Activated gamma-delta T cell treated with Interleukin-2 at 50 U/mL for 16 hours (primary cell): ENCODE measurements at places on chromosomes 6 and 20.
A peak's percentile ranks its signal among the peaks of the same experiment; 100 is the strongest.

GRCh38 chr6:113039005-113039404, 691.9 kb downstream of the RFPL4B start:
- no peak for DNase-seq

- DNase-seq = no peak
These were observed 217.5 kb upstream of the THEMIS start for GRCh38 chr6:128118401-128118800.

DNA sequence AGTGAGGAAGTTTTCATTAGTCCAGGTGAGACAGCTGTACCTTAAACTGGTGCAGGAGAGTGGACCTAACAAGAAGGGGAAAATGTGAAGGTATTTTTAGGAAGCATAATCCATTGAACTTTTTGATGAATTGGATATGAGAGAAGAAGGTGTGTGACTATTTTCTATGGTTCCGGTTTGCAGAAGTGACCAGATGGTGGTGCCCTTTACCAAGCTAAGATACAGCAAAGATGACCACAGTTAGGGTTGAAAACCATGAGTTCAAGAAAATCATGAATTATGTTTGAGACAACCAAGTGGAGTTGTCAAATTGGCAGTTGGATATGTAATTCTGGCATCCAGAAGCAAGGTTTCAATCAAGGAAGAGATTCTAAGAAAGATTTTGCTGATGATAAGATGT, 61.9 kb upstream of the NRSN1 start:
- DNase-seq = no peak

DNA sequence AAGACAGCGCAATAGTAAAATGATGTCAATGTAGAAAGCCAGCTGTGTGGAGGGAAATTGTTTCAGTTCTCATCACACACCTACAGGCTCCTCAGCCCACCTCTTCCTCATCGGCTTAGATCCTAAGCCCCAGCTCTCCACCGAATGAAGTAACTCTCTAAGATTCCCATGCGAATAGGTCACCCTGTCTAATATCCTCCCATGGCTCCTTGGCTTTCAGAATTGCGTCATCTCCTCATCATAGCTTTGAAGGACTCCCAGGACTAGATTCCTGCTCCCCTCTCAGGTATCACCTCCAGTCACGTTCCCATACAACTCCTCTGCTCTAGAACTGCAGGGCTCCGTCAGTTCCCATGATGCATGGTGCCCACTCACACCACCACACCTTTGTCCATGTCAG, 16.2 kb upstream of the SLC22A16 start:
- no peak for DNase-seq

DNA sequence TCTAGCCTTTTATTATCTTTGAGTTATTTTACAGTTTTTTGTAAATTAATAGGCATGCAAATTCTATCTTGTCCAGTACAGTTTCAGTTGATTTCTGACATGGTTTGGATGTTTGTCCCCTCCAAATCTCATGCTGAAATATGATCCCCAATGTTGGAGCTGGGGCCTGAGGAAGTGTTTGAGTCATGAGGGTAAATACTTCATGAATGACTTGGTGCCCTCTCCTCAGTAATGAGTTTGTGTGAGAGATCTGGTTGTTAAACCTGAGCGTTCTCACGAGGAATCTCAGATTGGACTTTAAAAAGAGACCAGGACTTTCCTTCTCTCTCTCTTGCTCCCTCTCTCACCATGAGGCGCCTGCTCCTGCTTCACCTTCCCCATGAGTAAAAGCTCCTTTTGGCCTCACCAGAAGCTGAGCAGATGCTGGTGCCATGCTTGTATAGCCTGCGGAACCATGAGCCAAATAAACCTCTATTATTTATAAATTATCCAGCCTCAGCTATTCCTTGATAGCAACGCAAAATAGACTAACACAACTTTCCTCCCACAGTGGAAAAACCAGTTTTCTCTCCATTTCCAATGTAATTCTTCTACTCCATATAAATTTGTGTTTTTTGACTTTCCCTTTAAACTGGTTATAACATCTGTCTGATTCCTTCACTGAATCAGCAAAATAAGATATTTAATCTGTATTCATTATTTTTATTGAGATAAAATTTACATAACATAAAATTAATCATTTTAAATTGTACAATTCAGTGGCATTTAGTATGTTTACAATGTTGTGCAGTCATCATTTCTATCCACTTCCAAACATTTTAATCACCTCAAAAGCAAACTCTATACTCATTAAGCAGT, 78.7 kb upstream of the PRSS16 start:
- no peak for DNase-seq

- DNase-seq = no peak
These were observed 713 bp upstream of the RNF144B start for GRCh38 chr6:18386298-18386976.

DNA sequence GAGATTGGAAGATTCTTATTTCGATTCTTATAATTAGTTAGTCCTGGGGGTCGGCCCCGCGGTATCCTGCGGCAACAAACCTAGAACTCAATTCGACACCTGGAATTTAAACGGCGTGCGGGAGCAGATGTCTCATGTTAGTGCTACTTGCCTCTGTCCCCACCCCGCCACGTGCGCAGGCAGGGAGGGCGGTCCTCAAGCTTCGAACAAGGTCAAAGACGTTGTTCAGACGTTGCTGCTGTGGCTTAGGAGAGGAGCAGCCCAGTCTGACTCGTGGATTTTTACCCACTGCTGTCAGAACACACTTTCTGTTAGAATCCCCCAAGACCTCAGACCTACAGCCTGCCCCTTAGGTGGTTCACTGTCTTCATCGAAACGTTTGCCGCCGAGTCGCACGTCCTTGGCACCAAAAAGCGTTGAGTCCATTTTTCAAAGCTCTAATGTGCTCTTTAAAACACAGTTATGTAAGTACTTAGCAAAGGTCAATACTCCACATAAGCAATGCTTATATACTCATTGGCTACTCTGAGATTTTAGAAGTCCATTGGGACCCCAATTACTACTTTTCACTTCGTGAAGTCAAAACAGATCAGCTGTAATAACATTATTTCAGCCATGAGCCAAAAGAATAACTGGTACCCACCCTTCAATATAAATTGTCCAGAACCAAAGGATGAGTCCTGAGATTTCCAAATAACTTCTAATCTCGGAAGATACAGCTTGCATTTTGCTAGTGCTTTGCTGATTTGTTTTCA, 2.7 kb upstream of the C6orf62 start:
- DNase-seq = peak; percentile 82

DNA sequence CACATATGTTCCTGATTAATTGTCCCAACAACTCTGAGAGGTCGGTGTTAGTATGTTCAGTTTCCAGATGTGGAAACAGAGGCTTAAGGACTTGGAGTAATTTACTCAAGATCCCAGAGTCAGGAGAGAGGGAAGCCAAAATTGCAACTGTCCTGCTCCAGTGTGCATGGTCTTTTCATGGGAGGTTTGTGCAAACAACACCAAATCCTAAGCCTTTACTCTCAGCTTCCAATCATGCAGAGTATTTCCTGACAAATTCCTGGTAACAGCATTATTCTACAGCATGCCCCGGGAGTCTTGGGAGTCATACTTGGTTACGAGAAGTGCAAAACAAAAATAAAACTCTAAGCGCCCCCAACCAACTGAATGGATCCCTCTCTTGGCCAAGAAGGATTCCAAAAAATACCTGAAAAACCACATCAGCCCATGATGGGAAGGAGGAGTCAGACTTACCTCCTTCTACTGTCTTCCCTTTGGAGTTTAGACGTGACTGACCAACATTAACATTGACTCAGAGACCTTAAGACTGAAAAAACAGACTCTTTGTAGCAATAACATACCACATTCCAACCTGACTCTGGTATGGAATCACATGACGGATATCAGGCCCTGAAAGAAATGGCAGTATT, 30.8 kb upstream of the PPP1R3G start:
- no peak for DNase-seq

DNA sequence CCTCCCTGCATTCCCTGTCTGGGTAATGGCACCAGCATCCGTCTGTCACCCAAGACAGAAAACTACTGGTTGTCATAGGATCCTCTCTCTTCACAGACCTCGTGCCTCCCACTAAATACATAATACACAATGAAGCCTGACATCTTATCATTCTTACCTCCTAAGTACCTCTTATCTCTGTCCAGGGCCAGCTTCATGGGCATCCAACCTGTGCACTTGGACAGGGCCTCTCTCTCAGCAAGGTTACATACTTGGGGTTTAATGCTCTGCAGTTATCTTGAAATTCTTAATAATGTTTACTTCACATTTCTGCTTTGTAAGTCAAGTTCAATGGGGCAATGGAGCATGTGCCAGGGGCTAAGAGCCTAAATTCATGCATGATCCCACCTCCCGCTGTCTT, 30.8 kb upstream of the KLHL31 start:
- DNase-seq = no peak

- peak; percentile 82 for DNase-seq
These were observed 116.4 kb downstream of the MYLK4 start for GRCh38 chr6:2634139-2634964.

- no peak for DNase-seq
These were observed 59.6 kb downstream of the RAB44 start for GRCh38 chr6:36757206-36757605.

DNA sequence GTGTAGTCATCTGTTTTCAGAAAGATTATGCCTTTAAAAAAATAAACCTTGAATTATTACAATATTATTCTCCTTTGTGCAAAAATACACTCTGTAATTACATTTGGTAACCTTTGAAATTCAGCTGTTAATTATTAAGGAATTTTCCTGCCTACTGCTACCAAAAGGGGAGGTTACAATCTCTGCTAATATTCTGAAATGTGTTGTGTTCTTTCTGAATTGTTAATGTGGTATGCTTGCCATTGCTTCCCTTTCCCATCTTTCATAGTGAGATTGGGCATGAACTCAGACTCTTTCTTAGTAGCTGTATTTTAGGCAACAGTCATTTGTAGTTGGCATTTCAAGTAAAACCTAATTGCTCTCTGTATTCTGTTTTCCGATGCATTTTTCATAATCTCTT, 73.0 kb downstream of the PHF3 start:
- no peak for DNase-seq

- DNase-seq = no peak
These were observed 81.6 kb downstream of the NCOA7 start for GRCh38 chr6:125872259-125872921.

- DNase-seq = no peak
These were observed 137.9 kb downstream of the MAFB start for GRCh38 chr20:40551125-40551530.

- DNase-seq = no peak
These were observed 191.7 kb downstream of the TRIM27 start for GRCh38 chr6:28732052-28732451.

- DNase-seq = no peak
These were observed 10.5 kb downstream of the NKX2-2 start for GRCh38 chr20:21503345-21503744.

- no peak for DNase-seq
These were observed 28.4 kb downstream of the BRPF3 start for GRCh38 chr6:36224918-36225461.

- no peak for DNase-seq
These were observed 162.6 kb upstream of the SCGN start for GRCh38 chr6:25489399-25489798.

GRCh38 chr20:58146746-58147140, 81.7 kb downstream of the ANKRD60 start:
- no peak for DNase-seq

- no peak for DNase-seq
These were observed 44.6 kb upstream of the KCNK16 start for GRCh38 chr6:39366931-39367618.

DNA sequence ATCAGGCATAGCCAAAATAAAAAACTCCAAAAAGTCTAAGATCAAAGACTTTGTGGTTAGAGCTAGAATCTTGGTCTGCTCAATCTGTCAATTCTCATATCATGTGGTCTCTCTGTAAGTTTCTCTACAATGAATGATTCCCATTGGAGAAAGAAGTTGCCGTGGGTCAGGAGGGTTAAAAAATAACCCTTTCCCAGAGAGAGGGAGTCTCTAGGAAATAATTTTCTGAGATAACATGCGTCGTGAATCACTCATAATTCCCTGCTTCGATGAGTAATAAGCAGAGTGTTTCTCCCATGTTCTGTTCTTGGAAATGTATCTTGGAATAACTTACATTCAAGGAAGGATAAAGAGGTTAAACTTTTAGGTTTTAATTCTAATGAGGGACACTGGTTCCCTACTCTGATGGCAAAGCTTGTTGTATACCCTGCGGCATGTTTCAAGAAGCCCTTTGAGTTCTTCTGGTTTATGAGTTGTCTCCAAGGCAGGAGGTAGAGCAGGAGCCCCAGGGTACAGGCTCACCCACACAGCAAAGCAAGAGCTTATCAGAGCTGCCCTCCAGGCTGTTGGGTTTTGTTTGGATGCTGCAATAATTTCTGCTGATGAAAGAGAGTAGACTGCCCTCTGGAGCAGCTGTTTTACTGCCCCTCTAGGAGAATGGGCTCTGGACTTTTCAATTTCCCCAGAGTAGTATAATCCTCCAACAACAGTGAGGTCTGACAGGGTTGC, 599.1 kb downstream of the QKI start:
- no peak for DNase-seq

DNA sequence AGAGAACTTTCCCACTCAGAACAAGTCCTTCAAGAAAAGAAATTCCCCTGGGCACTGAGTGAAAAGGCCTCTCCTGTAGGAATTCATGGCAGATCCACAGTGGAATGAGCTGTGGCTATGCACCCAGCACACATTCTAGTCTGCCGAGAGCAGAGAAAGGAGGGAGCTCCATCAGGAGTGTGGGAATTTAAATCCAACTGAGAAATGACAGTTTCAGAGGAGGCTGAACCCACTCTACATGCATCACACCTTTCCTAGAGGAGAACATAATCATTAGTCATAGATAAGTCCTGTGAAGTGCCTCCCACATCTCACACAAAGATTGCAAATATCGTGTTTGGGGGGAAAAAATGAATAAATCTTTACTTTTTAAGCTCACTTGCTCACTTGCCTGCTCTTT, 530.2 kb upstream of the HTR1E start:
- DNase-seq = no peak

DNA sequence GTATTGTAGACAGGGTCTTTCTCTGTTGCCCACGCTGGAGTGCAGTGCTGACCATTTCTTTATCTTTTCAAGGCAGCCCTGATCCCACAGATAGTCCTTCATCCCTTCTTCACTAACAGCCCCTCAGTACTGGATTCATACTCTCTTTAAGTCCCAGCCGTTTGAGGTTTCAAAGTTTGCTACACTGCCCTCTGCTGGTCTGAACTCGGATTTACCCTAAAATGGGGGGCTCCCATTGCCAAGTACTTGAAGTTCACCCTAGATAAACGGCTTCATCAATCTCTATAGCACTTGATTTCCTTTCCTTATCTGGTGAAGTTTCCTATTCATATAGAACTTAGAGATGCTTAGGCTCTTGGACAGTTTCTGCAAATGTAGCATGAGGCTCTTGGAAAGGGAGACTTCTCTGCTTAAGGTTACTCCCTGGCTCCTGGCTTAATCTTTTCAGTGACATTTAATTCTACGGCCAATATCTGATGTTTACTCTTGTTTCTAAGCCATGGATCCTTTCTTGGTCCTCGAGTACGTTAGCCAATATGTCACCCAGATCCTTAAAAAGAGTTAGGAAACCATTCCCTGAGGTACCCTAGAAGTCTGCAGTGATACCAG, 21.4 kb upstream of the PREP start:
- DNase-seq = peak; percentile 69

GRCh38 chr6:117605169-117605826, 3.0 kb upstream of the GOPC start:
- DNase-seq = peak; percentile 44
